ENCODE measurements at places on chromosomes 5 and 9.

GRCh38 chr9:127955294-127956015, 17.8 kb upstream of the DPM2 start:
- peak; percentile 79 for DNase-seq

- DNase-seq, result no peak
These were observed 609.8 kb downstream of the TLR4 start for GRCh38 chr9:118313965-118314364.

- no peak for DNase-seq
These were observed 181.9 kb upstream of the TRPM3 start for GRCh38 chr9:71303351-71303750.

DNA sequence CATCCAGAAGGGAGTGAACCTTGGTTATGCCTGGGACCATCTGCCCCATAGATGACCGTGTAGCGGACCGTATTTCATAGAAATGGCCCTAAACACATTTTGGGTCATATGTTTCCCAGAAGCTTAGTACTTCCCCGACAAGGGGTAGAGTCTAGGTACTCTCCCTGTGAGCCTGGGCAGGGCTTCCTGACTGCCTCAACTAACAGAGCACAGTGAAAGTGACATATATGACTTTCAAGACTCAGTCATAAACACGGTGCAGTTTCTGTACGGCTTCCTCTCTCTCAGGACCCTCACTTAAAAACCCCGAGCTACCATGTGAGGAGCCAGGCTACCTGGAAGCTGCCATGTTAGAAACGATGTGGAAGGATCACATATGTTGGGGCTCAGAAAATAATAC, 20.9 kb downstream of the C9orf57 start:
- DNase-seq, result no peak

- no peak for DNase-seq
These were observed 829.6 kb upstream of the ZNF608 start for GRCh38 chr5:125575891-125576505.

GRCh38 chr9:21715408-21715807, 87.0 kb upstream of the MTAP start:
- DNase-seq, result no peak

DNA sequence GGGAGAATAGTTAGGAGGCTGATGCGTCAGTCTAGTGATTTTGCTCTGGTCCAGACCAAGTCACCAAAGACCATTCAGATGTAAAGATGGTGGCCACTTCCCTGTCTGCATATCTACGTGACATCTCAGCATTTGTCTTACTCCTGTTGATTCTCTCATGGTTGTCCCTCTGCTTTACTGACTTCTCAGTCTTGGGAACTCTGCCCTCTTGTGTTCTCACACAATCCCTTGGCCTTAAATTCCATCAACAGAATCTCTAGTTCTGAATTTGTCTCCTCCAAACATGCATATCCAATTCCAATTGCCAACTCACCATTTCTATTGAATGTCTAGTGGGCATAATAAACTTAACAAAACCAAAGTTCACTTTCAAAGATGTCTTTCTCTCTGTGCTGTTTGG, 147.8 kb downstream of the SLC24A2 start:
- DNase-seq, result no peak

DNA sequence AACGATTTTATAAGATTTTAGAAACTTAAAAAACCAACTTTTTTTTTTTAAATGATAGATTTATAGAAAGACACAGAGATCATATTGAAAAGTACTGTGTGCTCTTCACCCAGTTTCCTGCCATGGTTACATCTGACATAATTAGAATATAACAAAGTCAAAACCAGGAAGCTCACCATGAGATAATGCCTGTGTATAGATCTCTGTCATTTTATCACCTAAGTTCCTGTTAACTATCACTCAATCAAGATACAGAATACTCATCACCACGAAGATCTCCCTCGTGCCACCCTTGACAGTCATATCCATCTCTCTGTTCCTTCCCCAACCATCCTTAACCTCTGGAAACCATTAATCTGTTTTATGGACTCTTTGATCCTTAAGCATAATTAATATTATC, 39.1 kb downstream of the POC5 start:
- DNase-seq, result no peak

Data from stimulated activated CD4-positive, alpha-beta T cell treated with anti-CD3 and anti-CD28 coated beads, Interleukin-1b, Interleukin-23, amount 100 ng/mL, for 4 hours (primary cell).